ENCODE measurements at places on chromosomes 3 and 15.

GRCh38 chr3:67875858-67876257, 221.4 kb upstream of the SUCLG2 start:
- DNase-seq: no peak

GRCh38 chr15:70617911-70618287, 145.5 kb downstream of the UACA start:
- DNase-seq: no peak

DNA sequence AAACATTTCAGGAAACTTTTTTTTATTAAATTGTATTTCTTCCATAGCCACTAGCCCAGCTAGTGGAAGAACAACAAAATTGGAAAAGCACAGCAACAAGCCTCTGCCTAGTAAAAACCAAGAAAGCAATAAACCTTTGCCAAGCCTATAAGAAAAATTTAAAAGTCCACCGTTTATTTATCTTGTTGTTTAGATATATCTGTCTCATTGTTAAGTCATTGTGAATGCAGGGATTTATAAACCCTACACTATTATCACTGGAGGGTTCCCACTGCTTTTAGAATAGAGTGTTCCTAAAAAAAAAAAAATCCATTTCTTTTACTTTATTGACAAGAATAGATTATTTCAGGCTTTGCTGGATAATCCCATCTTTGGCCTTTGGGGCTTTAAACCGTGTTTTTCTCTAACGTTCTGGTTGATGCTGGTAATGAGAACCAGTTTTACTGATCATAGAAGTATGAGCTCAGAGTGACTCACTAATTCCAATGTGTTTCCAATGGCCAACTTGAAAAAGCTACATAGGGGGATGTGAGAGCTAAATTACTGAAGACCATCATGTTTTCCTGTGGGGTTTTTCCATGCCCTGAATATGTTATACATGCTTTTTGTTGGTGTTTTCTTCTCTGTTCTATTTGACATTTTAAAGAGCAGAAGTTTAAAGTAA, 634.1 kb downstream of the RBMS3 start:
- no peak for DNase-seq

DNA sequence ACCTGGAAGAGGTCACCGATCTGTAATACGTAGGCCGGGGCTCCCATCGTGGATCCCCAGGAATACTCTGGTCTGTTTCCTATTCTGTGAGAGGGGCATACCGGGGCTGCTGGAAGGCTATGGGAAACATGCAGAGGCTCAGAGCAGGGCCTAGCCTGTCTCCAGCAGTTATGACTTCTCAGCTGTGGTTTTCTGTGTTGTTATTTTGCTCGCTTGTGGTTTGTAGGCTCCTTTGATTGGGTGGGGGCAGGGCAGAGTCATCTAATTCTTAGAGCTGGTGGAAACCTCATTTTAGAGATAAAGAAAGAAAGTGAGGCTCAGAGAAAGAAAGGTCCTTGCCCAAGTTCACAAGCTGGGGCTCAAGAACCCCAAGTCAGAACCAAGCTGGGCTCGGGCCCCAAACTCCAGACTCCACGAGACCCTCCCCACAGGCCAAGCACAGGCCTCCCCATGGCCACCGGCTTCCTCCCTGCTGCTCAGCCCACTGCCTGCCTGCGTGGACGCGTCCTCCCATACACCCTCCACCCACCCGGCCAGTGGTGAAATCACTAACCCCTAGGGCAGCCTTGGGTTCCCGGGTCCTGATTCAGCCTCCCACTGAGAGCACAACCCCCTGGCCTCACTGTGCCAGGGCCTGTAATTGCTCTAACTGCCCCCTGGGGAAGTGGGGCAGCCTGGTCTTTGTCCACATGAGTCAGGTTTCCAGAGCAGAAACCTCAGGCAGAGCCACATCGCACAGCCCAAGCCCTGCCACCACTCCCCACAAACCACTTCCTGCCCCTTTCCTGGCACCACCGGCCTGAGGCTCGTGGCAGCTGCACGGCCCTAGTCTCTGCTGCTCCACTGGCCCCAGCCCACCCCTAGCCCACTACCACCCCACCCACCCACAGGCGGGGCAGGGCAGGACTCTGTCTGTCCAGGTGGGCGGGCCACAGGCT, 270.8 kb downstream of the UACA start:
- DNase-seq: peak; percentile 78

GRCh38 chr3:124812291-124813265, 74.6 kb downstream of the ITGB5 start:
- no peak for DNase-seq

DNA sequence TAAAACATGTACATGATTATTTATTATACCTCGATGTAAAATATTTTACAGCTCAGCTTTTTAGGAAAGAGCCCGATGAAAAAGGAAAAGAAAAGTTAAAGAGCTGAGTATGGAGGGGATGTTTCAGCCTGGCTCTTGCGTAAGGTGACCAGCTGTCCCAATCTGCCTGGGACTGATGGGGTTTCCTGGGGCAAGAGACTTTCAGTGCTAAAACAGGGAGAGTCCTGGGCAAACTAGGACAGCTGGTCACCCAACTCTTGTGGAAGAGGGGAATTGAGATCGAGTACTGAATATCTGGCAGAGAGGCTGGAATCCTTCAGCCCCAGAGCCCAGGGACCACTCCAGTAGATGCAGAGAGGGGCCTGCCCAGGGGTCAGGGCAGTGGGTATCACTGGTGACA, 21.0 kb downstream of the DUOX2 start:
- DNase-seq: no peak

- no peak for DNase-seq
These were observed 7.8 kb upstream of the CPOX start for GRCh38 chr3:98601180-98601579.

DNA sequence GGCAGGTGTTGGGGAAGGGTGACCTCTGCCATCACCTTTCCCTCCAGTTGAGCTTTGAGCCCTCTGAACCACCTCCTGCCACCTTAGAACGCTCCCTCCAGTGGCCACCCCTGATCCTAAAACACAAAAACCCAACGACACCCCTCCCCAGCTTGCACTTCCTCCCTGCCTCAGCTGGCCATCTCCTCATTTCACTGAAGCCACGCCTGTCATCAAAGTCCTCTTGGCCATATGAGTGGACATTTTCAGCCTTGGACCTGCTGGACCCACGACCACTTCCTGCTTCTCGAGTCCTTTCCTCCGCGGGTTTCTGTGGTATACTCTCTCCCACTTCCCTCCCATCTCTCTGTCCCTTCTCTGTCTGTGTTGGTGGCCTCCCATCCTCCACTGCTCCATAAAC, 48.5 kb upstream of the NR2C2 start:
- DNase-seq: no peak

GRCh38 chr3:151538456-151539393, 77.9 kb upstream of the IGSF10 start:
- no peak for DNase-seq

DNA sequence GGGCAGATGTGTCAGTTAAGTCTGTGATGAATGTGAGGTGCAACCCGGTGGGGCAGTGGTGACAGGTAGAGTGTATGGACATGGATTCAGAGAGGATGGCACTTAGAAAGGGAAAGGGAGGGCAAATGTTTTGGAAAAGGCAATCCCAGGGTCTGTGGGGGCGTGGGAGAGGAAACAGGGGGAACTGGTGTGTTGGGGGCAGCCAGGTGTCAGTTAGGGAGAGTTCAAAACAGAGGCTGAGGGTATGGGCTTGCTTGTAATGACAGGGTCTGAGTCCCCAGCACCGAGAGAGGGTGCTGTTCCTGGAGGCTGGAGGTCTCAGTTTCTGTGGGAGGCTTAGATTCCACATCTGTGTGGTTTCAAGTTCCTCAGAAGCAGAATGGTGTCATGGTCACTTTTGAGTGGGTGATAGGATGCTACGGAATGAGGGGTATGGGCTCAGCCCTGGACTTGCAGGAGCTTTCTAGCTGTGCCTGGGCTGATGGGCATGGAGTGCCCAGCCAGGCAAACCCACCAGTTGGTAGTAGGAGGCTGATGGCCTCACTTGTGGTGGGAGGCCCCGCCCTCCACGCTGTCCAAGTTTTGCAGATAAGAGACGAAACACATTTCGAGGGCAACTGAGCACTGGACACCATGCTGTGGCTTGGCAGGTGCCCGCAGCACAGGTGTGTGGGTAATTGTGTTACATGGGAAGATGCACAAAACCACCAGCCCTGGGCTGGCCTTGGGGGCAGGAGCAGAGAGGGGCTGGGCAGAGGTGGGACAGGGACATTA, 209.4 kb downstream of the RPLP1 start:
- DNase-seq: no peak

DNA sequence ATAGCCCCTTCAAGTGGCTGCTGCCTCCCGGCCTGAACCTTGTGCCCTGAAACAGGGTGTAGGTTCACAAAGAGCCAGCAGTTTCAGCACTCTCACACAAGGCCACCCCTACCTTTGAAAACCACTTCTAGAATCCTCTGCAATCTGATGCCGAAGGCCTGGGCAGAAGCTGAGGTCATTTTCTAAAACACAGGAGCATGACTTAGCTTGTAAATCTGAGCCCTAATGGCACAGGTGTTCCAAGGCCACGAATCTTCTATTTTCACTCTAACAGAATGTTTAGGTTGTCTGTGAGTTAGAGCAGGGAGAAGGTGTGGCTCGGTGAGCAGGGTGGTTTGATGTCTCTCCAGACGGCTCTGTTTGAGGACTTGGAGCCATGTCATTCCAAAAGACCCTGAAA, 62.3 kb downstream of the SYNM start:
- DNase-seq: no peak
